Thymus (tissue), 14 donors: ENCODE measurements at places on chromosomes 12 and 14.

DNA sequence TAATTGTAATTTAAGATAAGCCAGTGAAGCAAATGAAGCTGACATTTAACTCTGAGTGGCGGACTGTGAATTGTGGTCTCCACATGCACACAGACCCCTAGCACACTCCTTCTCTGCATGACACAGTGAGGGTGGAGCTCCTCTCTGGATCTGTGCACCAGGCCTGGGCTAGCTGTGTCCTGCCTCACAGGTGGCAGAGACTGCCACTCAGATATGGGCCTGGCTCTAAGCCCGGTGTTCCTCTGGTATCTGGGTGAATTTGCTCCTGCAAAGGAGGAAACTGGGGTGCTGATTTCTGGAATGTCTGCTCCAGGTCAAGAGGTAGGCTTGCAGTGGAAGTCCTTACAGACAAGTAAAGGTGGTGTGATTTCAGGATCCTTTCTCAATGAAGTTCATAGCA is 282.4 kb downstream of the FOXN3 start:
- no peak for DNase-seq

GRCh38 chr12:12586879-12587675 is 24.4 kb upstream of the DUSP16 start:
- DNase-seq, result no peak

DNA sequence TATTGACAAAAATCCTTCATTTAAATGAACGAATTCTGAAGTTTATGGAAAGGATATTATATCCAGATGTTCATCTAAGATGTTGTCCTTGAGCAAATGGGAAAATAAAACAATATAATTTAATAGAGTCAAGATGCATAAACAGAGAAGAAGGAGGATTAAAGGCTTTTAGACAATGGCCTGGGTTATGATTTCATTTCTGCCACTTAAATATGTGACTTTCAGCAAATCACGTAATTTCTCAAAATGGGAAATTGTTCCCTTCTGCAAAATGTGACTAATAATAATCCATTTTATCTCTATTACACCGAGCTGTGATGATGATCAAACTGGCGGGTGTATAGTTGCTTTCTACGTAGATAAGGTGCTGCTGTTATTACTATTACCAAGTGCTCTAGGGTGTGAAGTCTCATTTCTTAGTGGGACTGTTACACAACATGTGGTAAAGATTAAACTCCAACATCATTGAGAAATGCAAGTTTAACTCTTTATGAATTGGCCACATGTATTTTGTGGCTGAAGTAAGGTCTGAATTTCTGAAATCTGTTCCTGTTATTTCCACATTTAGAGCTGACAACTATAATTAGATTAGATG is 157.0 kb downstream of the MYRFL start:
- DNase-seq, result no peak

- no peak for DNase-seq
These were observed 61.1 kb downstream of the NINJ2 start for GRCh38 chr12:601976-602699.

DNA sequence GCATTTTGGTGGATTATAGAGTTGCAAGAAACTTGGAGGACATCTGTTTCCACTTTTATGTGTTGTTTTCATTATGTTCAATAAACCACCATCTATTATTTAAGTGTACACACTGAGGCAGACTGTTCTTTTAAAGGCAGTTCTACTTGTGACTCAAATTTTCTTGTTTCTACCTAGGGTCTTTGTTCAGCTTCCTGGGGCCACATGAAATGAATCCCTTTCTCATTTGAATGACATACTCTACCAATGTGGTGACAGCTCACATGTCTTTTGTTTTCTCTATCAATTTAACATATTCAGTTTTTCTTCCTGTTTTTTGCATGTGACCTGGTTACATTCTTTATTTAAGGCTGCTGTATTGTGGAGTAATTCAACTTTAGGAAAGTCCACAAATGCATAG is 7.9 kb downstream of the SLC16A7 start:
- DNase-seq, result no peak

GRCh38 chr12:91249054-91249453 is 66.4 kb upstream of the DCN start:
- DNase-seq, result no peak

DNA sequence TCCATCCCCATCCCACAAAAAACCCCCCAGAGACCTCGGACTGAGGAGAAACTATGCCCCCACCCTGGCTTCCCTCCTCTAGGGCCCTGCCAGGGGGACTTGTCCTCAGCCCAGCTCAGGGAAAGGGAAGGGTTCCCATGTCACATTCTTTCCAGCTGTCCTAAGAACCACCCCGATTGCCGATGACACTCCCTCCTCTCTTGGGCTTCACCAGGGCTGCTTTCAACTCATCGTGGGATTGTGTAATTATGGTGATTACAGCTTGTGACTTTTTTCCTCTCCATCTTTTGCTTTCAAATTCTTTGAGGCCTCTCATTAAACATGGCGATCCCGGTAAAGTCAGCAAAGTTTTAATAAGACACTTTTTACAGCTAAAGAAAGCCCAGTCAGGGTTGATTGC is 344.0 kb downstream of the DPF3 start:
- DNase-seq, result no peak

GRCh38 chr12:121560392-121561008 is 20.3 kb downstream of the KDM2B start:
- no peak for DNase-seq

- DNase-seq, result no peak
These were observed 81.9 kb downstream of the PELI2 start for GRCh38 chr14:56199982-56200577.

DNA sequence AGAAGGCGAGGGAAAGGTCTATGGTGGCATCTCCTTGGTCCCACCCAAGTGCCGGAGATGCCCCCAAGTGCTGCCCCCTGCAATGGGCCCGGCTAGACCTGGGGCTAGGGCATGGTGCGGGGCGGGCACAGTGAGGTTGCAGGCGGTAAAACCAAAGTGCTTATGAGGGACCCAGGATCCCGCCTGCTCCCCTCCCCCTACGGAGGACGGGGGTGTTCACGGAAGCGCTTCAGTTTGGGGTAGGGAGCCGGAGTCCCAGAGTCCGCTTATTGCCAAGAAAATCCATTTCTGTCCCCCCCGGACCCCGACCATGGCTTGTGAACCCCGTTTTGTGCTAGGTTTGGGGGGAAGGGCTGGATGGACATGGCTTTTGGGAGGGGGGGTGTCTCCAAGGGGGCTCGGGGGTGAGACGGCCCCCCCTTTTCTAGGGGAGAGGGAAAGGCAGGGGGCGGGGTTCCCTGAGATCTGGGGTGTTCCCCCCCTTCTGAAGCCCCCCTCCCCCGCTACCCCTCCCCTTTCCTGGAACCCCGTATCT is 5.4 kb upstream of the GPR84 start:
- no peak for DNase-seq

GRCh38 chr14:94145902-94146527 is 16.6 kb upstream of the IFI27L2 start:
- DNase-seq, result no peak

- DNase-seq, result no peak
These were observed 138.6 kb downstream of the EPS8 start for GRCh38 chr12:15650399-15651128.

DNA sequence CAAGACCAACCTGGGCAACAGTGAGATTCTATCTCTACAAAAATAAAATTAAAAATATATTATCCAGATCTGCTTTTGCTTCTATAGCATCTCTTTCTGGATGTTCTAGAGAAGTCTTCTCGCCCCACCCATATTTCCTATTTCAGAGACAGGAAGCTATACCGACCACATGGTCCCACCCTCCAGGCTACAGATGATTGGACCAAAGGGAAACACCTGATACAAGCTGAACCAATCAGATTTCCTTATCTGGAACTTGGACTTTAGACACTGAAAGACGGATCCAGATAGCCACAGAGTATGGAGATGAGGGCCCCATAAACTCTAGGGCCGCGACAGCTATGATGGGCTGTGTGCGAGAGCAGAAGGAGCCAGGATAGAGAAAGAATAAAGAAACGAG is 48.7 kb downstream of the CCDC60 start:
- no peak for DNase-seq

DNA sequence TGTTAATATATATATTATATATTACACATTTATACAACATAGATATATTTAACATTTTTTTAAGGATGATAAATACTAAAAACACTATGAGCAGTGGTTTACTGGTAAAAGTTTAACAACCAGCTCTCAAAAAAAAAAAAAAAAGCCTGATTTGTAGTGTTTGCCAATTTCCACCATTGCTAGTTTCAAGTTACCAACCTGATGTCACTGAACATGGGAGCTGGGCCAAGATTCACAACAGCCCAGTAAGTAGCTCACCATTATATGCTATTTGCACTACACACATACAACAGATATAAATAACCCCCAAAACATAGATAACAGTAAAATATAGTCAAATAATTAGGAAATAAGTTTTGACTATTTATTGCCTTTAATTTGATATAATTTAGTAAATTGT is 28.9 kb upstream of the TMX1 start:
- DNase-seq, result no peak

GRCh38 chr14:104933746-104934733 is 9.4 kb downstream of the PLD4 start:
- DNase-seq, result no peak

GRCh38 chr12:57775563-57776246 is 3.3 kb downstream of the EEF1AKMT3 start:
- DNase-seq, result no peak

- no peak for DNase-seq
These were observed 19.0 kb upstream of the KRAS start for GRCh38 chr12:25269701-25270100.

- no peak for DNase-seq
These were observed 95.0 kb upstream of the CPNE8 start for GRCh38 chr12:39000370-39000769.

- no peak for DNase-seq
These were observed 379.3 kb upstream of the DCN start for GRCh38 chr12:91561958-91562325.

DNA sequence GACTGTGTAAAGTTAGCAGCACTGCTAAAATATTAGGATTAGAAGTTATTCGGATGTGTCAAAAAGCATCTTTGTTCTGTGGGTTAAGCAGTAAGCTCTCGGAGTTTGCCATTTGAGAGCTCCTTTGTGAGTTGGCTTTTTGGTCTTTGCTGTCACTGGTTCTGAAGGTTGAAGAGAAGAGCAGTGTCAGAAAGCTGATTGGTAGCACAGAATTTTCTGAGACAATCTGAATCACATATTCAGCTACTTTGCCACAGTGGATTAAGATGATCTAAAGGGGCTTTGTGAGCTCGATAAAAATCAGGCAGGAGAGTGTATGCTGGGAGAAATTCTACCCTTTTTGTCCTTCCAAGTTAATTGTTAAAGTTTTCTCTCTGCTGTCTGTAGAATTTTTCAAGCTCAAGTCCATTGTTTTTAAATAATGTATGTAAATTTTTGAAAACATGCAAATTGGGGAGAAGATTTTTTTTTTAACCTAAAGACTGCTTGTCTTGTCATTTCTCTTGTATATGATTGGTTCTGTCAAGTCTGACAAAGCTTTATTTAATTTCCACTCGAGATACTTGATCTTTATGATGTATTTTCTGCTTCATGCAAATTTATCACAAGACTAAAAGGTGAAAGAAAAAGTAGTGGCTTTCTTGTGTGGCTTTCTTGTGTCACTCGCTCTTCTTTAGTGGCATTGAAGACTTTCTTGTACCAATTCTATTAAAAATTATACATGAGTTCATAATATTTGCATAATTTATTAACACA is 307.3 kb downstream of the EGLN3 start:
- no peak for DNase-seq

DNA sequence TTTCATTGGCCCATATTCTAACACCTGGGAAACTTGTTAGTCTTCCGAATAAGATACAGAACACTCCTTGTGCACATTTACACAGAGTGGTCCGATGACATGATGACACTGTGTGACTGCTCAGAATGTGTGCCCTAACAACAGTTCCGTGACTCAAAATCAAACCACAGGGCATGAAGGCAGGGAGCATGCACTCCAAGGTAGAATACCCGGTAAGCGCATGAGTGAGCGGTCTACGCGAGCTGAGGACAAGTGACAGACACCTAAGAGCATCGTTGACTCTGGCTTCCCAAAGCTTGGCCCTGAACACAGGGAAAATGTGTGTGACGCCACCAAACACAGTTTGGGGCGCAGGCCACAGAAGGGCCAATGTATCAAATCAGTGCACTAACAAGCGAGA is 18.6 kb downstream of the CLIP1 start:
- DNase-seq, result no peak

GRCh38 chr14:61460718-61461611 is 139.6 kb downstream of the PRKCH start:
- DNase-seq, result no peak
